ENCODE measurements at places on chromosomes 11 and 22. TPM values are rescaled to one million over a fixed set of nuclear protein-coding genes. Genes with fewer than 3 reads are reported as not detected.

GRCh38 chr22:36881504-36882245 is 20.9 kb downstream of the NCF4 start:
- DNase-seq = no peak

DNA sequence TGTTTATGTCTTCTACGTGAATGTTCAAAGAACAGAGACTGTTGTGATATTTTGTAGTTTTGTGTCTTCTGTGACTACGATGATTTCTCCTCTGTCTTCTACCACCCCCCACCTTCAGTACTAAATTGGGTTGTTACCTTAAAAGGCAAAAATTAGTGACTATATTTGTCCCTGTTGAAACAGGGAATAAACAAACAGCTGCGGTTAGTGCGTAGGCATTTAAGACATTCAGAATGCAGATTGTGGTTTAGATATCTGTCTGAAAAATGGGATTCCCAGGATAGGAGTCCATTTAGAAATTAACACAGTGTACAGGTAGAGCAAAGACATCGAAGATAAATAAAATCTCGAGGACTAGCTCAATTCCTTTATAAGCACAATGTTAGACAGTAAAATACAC is 15.6 kb upstream of the ARHGAP42 start:
- DNase-seq = no peak

GRCh38 chr11:71525938-71526495 is 1.1 kb upstream of the KRTAP5-7 start:
- peak; percentile 57 for DNase-seq

ENTHD1 gene
- not detected for total RNA-seq

MMP12 gene
- not detected for total RNA-seq

DNA sequence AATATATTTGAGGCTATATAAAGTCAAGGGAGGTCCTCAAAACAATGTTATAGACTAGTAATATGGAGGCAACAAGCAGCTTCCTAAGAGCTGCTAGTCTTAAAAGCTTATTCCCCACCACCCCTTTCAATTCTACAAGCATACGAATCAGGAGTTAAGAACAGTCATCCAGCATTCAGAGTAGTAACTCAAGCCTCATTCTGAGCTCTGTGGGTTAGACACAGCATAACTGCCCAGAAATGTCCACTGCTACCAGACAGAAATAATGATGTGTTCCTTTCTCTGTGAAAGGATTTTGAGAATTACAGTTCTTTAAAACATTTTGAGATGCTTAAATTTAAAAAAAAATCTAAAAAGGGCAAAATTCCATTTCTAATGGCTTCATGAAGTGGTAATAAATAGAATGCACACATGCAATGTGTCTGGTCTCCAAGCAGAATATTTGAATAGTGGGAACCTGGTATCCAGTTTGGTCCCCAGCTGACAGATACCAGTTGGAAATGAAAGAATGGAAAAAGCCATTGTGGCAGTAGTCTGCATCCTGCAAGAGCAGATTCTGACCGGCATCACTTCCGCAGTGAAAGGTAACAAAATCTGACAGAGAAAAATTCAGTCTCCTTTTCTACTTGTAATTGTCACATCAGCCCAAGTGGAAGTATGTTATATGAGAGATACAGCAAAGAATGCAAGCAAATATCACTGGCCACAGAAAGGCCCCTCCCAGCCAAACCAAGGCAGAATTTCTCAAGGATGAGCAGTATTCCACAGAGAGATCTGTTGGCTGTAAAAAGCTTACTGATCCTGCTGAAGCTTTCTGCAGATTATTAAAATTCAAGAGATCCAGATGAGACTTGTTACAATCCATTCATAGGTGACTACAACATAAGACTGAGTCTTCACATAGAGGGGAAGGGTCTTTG is 310.8 kb upstream of the PITPNB start:
- no peak for DNase-seq

DNA sequence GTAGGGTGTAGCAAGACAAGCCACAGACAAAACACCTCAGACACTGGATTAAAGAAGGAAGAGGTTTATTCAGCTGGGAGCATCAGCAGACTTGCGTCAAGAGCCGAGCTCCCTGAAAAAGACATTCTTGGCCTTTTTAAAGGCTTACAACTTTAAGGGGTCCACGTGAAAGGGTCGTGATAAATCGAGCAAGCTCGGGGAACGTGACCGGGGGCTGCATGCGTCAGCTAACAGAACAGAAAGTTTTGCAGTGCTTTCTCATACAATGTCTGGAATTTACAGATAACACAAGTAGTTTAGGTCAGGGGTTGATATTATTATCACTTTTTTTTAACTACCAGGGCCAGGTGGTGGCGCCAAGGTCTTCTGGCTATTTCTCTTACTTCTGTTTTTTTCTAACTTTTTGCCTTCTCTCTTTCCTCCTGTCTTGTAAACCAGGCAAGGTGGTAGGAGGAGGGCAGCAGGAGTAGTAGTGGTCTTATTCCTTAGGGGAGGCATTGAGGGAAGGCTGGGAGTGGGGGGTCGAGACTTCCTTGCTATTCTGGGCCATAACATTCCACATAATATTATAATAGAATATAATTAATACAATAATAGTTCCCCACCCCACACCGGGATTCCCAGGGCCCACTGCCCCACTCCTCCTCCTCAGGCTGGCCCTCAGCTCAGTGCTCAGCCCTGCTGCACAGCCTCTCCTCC is 587 bp upstream of the ALDH3B1 start:
- no peak for DNase-seq

All from osteocyte (in vitro differentiated cells).